ENCODE measurements at places on chromosomes 2 and 18.
A peak's percentile ranks its signal among the peaks of the same experiment; 100 is the strongest.

DNA sequence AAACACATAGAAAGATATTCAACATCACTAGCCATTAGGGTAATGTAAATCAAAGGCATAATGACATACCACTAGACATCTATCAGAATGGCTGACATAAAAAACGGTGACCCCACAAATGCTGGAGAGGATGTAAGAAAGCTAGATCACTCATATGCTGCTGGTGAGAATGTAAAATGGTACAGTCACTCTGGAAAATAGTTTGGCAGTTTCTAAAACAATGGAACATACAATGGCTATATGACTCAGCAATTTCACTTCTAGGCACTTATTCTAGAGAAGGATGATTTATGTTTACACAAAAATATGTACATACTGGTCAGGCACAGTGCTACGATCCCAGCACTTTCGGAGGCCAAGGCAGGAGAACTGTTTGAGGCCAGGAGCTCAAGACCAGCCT is 87.3 kb downstream of the COLEC12 start:
- no peak for DNase-seq

- DNase-seq, result no peak
Observed at GRCh38 chr2:225465827-225466226, 66.3 kb downstream of the NYAP2 start.

DNA sequence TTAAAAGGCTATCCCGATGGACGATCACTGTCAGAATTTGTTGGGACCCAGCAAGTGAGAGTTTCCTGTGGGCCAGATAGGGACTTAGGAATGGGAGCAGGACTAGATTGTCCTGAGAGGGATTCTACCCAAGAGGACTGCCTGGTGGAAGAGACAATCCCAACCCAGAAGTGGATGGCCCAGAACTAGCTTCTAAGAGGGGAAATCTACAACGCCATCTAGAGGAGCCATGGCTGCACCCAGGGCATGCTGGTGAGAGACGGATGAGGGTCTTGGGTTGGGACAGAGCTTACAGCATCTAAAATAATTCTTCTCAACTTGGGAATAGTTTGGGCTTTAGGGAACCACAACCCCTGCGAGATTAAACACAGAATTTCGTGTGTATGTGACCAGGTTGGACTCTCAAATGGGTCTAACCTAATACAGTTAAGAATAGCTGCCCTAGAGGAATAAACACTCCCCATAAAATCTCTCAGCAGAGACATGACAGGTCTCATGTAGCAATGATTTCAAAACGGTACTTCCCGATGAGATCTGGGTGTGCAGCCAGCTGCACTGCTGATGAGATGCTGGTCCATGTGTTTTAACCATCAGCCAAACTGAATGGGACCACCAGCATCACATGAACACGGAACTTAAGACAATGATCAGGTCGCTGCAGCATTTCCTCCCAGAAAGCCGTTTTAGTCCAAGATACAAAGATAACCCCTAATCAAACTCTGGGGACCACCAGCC is 50.8 kb downstream of the CCBE1 start:
- DNase-seq, result no peak

- DNase-seq, result no peak
Observed at GRCh38 chr2:25618676-25619075, 54.7 kb downstream of the DTNB start.

DNA sequence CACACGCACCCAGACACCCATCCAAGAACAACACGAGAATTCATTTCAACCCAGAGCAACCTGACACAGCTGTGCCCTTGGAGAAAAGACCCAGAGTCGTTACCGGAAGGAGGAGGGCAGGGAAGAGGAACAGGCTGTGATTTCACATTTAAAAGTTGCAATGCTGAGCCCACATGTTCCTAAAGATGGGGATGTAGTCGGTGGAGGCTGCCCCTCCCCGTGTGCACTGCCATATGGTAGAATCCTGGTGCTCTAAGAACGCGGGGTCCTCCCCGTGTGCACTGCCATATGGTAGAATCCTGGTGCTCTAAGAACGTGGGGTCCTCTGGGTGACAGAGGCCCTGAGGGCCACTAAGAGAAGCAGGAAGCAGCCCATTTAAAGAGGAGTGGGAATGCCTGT is 10.9 kb downstream of the MTERF4 start:
- DNase-seq, result no peak

GRCh38 chr2:8312861-8313830 is 368.7 kb upstream of the ID2 start:
- DNase-seq, result no peak

DNA sequence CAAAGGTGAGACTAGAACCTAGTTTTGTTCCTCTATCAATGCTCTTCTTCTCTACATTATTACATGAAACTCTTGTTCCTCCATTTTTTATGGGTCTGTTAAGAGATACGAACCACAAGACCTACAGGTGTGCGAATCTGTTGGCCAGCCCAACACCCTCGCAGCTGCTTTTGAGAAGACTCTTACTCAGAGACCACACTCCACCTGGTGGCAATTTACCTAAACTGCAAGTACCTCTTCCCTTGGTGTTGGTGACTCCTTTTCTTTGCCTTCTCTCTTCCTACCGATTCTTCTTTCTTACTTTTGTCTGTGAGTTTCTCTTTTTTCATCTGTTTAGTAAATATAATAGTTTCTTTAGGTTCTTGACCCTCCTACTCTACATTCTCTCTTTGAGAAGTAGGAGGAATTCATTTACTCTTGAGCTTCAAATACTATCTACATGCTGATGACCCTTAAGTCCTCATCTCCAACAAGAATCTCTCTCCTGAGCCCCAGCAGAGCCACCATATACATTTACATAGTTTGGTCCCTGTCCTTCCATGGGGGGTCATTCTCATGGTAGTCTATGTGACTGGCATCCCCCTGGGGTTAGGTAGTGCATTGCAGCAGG is 81.8 kb upstream of the GAREM1 start:
- peak; percentile 59 for DNase-seq

DNA sequence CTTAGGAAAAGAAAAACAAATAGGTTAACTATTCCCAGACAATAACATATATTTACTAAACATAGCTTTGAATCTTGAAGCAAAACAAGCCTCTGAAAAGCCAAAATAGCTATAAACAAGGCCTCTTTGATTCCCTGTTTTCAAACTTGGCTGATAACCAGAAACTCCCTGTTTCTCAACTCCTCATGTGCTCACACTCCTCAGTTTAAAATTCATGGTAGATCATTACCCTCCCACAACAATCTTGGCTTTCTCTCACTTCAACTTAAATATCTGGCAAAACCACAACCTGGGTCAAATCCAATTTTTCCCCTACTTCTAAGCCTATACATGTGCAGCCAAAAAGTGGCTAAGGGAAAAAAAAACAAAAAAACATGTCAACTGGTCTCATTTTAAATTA is 15.6 kb downstream of the SUCLG1 start:
- DNase-seq, result no peak

DNA sequence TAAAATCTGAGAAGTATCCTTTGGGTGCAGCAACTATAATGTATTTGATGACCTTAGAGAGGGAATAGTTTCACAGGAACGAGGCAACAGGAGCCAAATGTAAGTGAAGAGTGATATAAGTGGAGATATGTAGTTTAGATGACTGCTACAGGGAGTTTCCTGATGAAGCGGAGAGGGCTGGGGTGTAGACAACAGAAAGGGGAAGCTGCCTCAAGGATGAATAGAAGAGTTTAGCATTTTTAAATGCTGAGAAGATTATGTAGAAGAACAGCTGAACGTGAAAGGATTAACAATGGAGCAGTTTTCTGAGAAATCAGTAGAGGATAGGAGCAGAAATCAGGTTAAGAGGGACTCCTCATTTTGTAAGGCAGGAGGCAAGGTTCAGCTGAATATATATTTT is 133.3 kb downstream of the LCLAT1 start:
- no peak for DNase-seq

GRCh38 chr18:4839639-4840038 is 357.4 kb downstream of the AKAIN1 start:
- DNase-seq, result no peak

- no peak for DNase-seq
Observed at GRCh38 chr2:196183172-196183473, 11.7 kb upstream of the STK17B start.

DNA sequence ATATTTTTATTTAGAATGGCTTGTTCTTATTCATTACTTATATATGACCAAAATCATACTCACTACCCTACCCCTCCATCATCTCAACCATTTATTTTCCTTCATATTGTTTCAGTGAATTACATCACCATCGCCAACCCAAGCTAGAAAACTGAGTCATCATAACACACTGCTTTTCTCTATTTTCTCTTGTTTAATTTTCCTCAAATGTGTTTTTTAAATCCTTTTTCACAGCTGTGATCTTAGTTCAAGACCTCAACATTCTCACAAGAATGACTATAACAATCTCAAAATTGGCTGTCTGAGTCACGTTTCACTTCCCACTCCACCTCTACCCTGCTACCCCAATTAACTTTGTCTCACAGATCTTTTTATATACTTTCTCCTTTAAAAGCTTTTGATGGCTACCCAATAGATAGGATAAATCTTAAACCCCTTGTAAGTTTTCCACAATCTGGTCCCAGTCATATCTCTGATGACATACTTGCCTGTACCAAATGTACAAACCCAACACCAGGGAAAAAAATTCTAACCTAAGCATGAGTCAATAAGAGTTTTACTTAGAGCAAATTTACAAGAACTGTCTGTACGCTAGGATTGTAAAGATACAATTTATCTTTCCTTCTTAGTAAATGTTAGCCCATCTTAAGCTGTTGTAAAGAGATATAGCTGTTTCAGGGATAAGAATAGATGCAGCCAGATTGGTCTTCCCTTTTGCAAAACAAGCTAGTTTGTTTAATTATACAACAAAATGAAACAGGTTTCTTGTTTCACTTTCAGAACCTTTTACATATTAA is 635.1 kb upstream of the SLC39A10 start:
- DNase-seq, result no peak

DNA sequence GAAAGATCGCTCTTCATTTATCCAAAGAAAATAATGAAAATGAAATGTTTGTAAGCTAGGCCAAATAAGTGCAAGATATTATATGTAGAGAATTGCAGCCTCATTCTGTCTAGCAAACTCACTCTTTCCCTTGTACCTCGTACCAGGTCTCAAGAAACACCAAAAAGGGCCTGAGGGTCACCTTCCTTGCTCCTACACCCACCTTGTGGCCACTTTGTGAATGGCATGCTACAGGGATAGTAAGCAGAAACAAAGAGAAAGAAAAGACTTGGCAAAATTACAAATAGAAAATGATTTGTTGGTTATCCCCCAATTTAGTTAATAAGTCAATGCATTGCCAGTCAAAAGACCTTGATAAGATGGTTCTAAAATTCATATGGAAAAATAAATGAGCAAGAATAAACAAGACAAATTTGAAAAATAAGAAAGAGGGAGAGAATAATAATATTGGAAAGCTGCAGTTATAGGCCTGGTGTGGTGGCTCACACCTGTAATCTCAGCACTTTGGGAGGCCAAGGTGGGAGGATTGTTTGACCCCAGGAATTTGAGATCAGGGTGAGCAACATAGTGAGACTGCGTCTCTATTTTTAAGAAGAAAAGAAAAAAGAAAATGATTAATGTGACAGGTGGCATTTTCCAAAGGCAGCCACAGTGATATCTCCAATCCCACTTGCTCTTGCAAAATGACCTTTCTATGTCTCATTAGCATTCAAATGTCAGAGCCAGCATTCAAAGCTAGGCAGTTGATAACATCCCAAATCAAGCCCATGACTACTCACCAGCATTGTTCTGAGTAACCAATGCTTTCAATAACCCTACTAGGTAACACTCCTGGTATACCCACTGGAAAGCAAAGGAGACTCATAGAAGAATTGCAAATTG is 38.8 kb upstream of the BMP10 start:
- no peak for DNase-seq

GRCh38 chr2:19244460-19245363 is 113.7 kb downstream of the OSR1 start:
- DNase-seq, result no peak

DNA sequence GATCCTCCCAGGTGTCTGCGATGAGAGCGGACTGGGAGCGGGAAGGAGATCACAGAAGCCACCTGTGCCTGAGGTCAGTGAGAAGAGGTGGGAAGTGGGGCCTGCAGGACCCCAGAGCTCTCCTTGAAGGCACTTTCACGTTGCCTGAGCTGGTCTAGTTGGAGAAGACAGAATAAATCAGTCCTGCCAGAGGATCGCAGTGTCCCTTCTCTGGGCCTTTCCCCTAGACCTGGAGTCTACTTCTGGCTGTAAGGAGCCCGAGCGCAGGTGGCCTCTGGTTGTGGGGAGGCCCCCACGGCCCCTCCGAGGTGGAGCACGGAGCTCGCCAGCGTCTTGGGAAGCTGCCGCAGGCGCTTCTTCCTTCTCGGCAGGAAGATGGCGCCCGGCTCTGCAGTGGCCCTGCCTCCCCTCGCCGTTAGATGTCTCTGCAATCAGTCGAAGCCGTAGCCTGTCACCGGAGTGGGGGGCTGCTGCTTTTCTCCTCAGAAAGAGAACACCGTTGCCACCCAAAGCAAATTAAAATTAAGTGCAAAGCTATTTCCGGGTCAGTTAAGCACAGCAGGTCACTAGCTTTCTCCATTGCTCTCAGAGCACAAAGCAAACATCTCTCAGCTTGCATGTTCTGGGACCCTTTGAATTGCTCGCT is 212.0 kb upstream of the MYT1L start:
- no peak for DNase-seq

DNA sequence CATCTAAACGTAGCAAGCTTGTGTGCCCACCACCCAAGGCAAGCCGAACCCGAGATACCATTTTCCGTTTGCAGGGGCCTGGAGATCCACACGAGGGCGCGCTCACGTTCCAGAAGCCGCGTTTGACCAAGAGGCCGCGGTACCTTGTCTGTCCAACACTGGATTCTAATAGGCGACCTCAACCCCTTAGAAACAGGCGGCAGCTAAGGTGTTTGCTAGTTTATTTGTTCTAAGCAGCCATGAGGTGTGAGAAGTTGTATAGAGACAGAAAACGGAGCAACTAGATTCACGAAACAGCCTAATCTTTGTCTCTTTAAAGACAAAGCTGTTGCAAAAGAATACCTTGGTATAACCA is 4.2 kb downstream of the HOXD11 start:
- no peak for DNase-seq

GRCh38 chr2:85114586-85115330 is 18.4 kb upstream of the TCF7L1 start:
- DNase-seq, result no peak

DNA sequence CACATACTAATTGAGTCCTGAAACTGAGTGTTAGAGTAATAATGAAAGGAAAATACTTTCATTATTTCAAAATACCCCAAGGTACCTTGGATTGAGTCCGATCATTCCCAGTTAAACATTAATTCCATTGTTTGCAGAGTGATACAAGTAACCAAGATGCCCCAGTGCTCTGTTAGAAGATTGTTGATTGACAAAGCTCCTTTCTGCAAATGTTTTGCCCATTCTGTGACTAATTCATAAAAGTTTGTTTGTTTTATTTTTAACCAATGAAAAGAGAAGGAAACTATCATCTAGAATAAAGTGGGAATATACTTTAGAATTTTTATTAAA is 124.0 kb downstream of the GULP1 start:
- DNase-seq, result no peak

- no peak for DNase-seq
Observed at GRCh38 chr18:48994044-48994651, 43.4 kb upstream of the SMAD7 start.
